ENCODE measurements at places on chromosomes 5 and 9.

DNA sequence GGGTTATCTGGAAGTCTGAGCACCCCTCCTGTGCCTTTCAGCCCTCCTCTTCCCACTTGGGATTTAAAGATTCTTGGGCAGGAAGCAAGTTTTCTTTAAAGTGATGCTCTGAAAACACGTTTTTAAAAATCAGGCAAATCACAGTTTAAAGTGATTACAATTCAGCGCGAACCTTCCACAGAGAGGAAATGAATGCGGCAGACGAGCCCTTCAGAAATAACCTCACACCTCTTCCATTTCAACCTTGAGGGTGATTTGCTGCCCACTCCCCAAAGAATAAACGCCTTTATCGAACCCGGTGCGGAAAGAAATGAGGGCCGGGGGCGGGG is 2.3 kb upstream of the EFNA5 start:
- DNase-seq, result no peak

DNA sequence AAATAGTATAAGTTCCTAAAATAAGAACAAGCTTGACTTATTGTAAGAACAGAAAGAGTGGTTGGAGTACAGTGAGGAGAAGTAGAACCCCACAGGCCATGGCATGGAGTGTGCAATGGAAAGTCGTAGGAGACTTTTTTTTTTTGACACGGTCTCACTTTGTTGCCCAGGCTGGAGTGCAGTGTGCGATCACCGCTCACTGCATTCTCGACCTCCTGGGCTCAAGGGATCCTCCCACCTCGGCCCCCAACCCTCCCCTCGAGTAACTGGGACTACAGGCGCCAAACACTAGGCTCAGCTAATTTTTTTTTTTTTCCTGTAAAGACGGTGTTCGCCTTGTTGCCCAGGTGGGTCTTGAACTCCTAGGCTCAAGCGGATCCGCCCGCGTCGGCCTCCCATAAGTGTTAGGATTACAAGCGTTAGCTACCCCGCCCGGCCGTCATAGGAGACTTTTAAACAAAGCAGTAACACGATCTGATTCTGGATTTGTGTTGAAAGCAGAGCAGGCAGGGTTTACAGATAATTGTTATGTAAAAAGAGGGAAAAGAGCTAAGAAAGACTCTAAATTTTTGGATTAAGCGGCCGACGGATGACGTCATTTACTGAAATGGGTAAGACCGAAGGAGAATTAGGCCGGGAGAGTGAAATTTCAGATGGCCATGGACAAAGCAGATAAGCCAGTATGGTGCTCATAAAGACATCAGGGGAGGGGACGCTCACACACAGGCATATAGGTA is 752 bp downstream of the TSTD2 start:
- DNase-seq, result peak; percentile 45

DNA sequence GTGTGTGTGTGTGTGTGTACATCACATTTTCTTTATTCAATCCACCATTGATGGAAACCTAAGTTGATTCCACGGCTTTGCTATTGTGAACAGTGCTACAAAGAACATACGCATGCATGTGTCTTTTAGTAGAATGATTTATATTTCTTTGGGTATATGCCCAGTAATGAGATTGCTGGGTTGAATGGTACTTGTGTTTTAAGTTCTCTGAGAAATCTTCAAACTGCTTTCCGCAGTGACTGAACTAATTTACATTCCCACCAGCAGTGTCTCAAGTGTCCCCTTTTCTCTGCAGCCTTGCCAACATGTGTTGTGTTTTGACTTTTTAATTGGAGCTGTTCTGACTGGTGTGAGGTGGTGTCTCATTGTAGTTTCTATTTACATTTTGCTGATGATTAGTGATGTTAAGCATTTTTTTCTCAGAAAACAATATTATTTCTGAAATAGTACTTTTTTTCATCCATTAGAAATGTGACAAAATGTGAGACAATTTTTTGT is 769.7 kb downstream of the TAF11L14 start:
- no peak for DNase-seq

DNA sequence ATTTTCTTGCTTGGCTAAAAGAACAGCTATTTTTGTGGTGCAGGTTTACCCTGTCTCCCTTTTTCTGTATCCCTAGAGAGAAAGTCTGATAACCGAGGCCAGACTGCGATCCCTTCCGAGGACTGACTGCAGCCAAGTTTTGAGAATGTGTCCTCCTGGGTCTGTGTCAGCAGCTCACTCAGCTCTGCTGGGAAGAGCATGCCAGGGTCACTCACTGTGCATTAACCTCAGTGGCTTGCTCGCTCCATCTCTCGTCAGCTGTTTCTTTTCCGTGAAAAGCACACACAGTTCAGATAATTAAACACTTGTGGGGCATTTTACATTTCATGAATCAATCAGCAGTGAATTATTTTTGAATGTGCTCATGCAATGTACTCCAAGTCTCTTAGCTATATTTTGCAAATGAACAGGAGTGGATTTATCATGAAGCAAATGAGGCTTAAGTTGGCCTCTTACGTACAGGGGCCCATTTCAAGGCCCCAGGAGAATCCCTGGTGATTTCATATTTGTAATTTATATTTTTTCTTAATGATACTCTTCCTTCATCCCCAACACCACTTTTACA is 252.1 kb downstream of the SMARCA2 start:
- DNase-seq, result no peak

DNA sequence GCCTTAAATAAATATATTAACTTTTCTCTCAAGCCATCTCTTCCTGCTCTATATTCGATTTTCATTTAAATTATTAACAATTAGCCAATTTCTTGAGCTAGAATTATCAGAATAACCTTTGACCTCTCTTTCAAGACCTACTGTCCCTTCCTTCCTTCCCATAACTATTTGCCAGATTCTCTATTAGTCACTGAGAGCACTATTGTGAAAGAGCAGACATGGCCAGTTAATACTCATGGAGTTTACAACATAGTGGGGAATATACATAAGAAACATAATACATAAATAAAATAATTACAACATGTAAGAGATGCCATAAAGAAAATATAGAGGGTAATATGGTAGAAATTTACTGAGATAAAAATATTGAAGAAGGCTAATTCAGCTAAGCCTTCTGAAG is 72.1 kb upstream of the CHD1 start:
- DNase-seq, result no peak
